ENCODE measurements at places on chromosomes 2 and 18. TPM values are rescaled to one million over a fixed set of nuclear protein-coding genes. Genes with fewer than 3 reads are reported as not detected.

The SCG2 gene
- 5.2 TPM for total RNA-seq

The DCDC2C gene
- 0.89 TPM for total RNA-seq

The ITGB6 gene
- total RNA-seq = 11.1 TPM

The GREB1L gene
- total RNA-seq = 43.5 TPM

The CHPF gene
- total RNA-seq = 155 TPM

The MARCHF4 gene
- total RNA-seq = 0.15 TPM

GRCh38 chr2:135948141-135948540, 37.3 kb downstream of the DARS1 start:
- no peaks in the 10 kb centered on the region for H3K36me3 ChIP-seq
- peaks cover 23% of the 10 kb centered on the region for H3K4me1 ChIP-seq
- no peak overlapping the region for H3K4me3 ChIP-seq

- DNase-seq = no peak
- H3K27ac ChIP-seq = no peak overlapping the region
- no peaks in the 10 kb centered on the region for H3K36me3 ChIP-seq
Measured at GRCh38 chr2:239600001-239600593, 199.3 kb upstream of the HDAC4 start.

GRCh38 chr2:84694088-84694622, 177.9 kb downstream of the DNAH6 start:
- no peak overlapping the region for H3K4me3 ChIP-seq
- DNase-seq = no peak
- H3K4me1 ChIP-seq = no peaks in the 10 kb centered on the region
- no peaks in the 10 kb centered on the region for H3K36me3 ChIP-seq
- no peak overlapping the region for H3K27ac ChIP-seq

GRCh38 chr2:19866771-19867170, 35.0 kb downstream of the TTC32 start:
- DNase-seq = no peak
- no peaks in the 10 kb centered on the region for H3K27me3 ChIP-seq
- H3K27ac ChIP-seq = no peak overlapping the region
- H3K36me3 ChIP-seq = no peaks in the 10 kb centered on the region
- no peak overlapping the region for H3K4me3 ChIP-seq

GRCh38 chr2:105403783-105404698, 5.2 kb upstream of the FHL2 start:
- no peak for DNase-seq
- peaks cover 3% of the 10 kb centered on the region for H3K4me1 ChIP-seq
- no peaks in the 10 kb centered on the region for H3K27me3 ChIP-seq
- H3K4me3 ChIP-seq = no peak overlapping the region
- H3K36me3 ChIP-seq = no peaks in the 10 kb centered on the region
- no peak overlapping the region for H3K27ac ChIP-seq

DNA sequence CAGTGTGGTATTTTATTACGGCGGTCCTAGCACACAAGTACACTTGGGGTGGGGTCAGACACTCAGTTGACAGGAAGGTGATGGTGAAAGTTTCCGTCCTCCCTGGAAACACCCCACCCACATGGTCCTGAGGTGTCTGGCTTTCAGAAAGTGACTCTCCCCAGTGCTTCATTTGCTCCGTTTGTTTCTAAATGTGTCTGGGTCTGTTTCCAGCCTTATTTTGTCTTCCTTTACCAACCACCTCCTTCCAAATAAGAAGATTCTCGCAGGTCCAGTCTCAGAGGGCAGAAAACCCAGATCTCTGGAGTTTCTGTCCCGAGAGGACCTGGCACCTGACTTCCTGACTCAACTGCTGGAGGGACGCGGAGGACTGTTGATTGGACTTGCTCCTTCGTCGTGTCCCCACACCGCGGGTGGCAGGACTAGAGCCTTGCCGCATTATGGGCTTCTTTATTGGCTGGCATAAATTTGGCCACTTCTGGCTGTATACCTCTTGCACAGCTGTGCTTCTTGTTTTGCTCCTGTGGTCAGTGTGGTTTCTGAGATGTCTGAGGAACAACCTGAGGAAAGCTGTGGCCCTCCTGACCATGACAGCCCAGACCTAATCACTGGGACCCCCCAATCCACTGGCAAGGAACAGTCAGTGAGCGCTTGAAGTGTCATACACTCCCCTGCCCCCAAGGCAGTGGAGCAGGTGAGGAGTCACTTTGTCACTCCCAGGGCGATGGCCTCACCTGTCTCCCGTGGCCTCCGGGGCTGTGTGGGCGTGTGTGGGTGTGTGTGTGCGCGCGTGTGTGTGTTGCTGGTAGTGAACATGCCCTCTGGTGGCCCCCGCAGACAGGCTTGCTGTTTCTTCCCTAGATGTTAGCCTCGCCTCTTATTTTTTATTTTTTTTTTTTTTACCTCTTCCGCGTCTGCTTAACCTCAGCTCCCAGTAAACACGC, 45.6 kb downstream of the MEX3C start:
- no peaks in the 10 kb centered on the region for H3K36me3 ChIP-seq
- DNase-seq = no peak
- no peaks in the 10 kb centered on the region for H3K4me1 ChIP-seq
- no peak overlapping the region for H3K4me3 ChIP-seq

DNA sequence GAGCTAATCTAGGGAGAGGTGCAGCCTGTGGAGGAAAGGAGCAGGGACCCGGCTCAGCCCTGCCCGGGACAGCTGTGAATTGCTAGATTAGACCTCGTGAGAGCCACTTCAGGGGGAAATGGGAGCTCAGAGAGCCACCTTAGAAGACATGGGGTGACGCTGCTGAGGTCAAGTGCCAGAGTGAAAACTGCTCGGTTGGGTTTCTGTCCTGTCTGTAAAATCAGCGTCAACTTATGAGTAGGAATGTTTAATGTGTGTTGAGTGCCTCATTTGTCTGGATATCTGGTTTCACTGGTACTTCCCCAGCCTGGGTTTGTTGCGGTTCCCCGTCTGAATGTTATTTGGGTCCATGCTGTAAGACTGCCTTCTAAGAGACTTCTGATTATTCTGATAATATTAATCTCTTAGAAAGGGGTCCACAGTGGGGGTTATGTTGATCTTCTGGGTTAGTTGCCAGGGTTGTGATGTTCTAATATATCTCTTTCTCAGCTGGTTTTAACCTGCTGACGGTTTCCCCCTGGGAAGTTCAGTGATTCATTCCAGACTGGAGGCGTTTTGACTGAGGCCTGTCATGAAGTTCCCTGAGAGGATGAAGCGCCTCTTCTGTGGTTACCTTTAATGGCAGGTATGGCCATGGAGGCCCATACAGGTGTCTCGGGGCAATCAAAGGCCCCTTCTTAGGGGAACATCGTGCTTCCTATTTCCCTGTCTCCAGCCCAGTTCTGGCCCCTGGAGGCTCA, 175.9 kb downstream of the SH3RF3 start:
- no peak overlapping the region for H3K27ac ChIP-seq
- no peaks in the 10 kb centered on the region for H3K27me3 ChIP-seq
- H3K36me3 ChIP-seq = no peaks in the 10 kb centered on the region
- no peak overlapping the region for H3K4me3 ChIP-seq
- H3K4me1 ChIP-seq = no peaks in the 10 kb centered on the region
- DNase-seq = no peak

GRCh38 chr2:145286716-145287275, 766.9 kb upstream of the ZEB2 start:
- DNase-seq = no peak
- no peaks in the 10 kb centered on the region for H3K4me1 ChIP-seq
- no peak overlapping the region for H3K27ac ChIP-seq
- no peaks in the 10 kb centered on the region for H3K27me3 ChIP-seq

GRCh38 chr2:164824872-164825271, 16.8 kb downstream of the COBLL1 start:
- H3K36me3 ChIP-seq = no peaks in the 10 kb centered on the region
- no peak for DNase-seq
- H3K27ac ChIP-seq = no peak overlapping the region
- peaks cover 6% of the 10 kb centered on the region for H3K4me1 ChIP-seq
- no peak overlapping the region for H3K4me3 ChIP-seq

- H3K4me1 ChIP-seq = no peaks in the 10 kb centered on the region
- DNase-seq = no peak
- H3K4me3 ChIP-seq = no peak overlapping the region
- no peaks in the 10 kb centered on the region for H3K36me3 ChIP-seq
- H3K27me3 ChIP-seq = no peaks in the 10 kb centered on the region
Measured at GRCh38 chr18:79540904-79541282, 138.7 kb upstream of the CTDP1 start.

DNA sequence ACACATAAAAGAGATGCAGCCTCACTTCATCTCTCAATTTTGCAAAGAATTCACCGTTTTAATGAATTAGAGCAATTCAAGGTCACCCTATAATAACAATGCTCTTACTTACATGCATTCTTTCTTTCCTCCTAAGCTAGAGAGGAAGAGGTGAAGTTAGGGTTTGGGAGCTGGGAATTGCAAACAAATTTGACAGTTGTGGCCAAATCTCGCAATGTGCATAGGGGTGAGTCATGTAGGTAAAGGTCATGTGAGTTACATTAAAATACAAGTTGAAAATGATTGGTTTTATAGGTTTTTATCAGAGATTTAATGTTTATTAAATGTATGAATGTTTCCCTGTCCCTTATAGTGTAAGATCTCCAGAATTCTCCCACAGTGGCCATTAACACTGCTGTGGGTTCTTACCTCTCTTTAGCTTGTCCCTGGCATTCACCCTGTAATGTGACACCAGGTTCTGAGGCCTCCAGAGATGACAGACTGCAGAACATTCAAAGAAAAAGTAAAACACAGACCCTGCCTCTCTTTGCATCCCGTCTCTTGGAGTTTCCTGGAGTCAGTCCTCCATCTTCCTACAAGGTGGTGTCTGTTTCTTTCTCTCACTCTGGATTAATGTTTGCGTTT, 53.7 kb upstream of the LGALSL start:
- no peaks in the 10 kb centered on the region for H3K27me3 ChIP-seq
- peak overlapping the region; percentile 70 for H3K27ac ChIP-seq
- H3K4me1 ChIP-seq = peaks cover 42% of the 10 kb centered on the region

GRCh38 chr2:2931318-2932075, 446.1 kb downstream of the EIPR1 start:
- no peak overlapping the region for H3K27ac ChIP-seq
- H3K27me3 ChIP-seq = no peaks in the 10 kb centered on the region
- H3K4me1 ChIP-seq = no peaks in the 10 kb centered on the region
- H3K4me3 ChIP-seq = no peak overlapping the region
- DNase-seq = no peak

- H3K27ac ChIP-seq = no peak overlapping the region
- no peaks in the 10 kb centered on the region for H3K27me3 ChIP-seq
- DNase-seq = no peak
- H3K4me1 ChIP-seq = no peaks in the 10 kb centered on the region
Measured at GRCh38 chr18:31438402-31438801, 9.1 kb upstream of the DSG3 start.

GRCh38 chr2:143344780-143345179, 215.6 kb downstream of the ARHGAP15 start:
- H3K4me3 ChIP-seq = no peak overlapping the region
- no peak overlapping the region for H3K27ac ChIP-seq
- H3K4me1 ChIP-seq = no peaks in the 10 kb centered on the region
- DNase-seq = no peak

DNA sequence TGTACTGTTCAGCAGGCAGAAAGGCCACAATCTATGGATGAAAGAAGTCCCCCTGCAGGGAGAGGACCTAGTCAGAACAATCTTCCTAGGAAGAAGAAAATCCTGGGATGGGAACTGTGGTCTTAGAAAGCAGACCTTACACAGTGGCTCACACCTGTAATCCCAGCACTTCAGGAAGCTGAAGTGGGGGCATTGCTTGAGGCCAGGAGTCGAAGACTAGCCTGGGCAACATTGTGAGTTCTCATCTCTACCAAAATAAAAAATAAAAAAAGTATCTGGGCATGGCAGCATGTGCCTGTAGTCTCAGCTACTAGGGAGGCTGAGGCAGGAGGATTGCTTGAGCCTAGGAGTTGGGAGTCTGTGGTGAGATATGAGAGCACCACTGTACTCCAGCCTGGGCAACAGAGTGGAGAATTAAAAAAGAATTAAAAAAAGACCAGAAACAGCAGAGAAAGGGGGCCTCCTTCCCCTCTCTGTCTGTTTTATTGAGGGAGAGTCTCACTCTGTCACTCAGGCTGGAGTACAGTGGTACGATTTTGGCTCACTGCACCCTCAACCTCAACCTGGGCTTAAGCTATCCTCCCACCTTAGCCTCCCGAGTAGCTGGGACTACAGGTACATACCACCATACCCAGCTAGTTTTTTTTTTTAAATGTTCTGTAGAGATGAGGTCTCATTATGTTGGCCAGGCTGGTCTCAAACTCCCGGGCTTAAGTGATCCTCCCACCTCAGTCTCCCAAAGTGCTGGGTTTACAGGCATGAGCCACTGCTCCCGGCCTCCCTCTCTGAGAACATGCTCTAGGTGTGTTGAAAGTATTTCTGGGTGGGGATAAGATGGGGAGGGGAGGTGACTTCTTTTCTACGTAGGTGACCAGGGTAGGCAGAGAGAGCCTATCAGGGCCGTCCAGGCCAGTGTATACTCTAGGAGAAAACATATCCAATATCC, 7.4 kb downstream of the RHOB start:
- no peak overlapping the region for H3K4me3 ChIP-seq
- peaks cover 18% of the 10 kb centered on the region for H3K4me1 ChIP-seq
- H3K36me3 ChIP-seq = no peaks in the 10 kb centered on the region
- no peak for DNase-seq

DNA sequence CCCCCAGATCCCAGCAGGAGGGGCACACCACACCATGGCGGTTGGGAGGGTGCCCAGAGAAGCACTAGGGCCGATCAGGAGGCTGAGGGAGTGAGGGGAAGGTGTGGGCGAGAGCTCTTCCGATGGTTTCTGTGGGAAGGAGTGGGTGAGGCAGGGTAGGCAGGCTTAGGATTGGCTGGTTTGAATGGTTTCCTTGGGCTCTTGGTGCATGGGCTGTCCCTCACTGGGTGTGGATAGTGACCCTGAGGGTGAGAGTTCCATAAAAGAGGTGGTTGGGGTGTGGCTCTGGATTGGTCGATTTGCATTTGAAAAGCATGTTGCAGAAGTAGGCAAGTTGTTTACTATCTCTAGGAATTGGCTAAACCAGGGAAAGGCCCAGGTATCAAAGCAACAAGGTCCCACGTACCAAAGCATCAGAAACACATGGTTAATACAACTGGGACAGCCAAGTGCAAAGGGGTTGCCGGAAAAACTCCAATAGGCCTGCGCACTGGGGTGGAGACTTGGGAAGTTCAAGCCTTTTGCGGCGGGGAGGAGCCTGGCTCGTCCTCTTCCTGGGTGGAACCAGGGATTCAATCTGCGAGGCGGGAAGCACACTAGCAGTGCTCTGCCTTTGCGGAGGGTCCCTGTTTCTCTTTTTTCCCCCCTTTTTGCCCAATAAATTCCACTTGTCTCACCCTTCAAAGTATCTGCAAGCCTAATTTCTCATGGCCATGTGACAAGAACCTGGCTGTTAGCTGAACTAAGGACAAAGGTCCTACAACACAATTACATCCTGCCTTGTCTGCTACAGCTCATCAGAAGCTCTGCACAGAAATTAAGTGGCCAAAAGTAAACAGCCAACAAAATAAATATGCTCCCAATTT, 43.2 kb downstream of the IL1R2 start:
- H3K27ac ChIP-seq = no peak overlapping the region
- no peaks in the 10 kb centered on the region for H3K27me3 ChIP-seq
- no peaks in the 10 kb centered on the region for H3K36me3 ChIP-seq
- DNase-seq = no peak

DNA sequence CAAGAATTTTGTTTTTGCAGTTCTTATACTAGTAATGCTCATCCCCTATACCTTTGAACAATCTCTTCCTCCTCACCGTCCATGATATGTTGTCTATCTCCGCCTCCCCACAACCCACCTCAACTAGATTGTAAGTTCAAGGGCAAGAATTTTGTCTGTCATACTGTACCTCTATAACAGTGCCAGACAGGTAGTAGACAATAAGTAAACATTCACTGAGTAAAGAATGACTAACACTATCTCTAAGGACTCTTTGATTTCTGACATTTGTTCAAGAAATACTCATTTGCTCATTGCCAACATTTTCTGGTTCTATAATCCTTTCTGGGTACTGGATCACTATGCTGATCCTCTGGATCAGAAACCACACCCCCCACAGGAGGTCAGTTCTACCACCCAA, 82.4 kb downstream of the EXOC6B start:
- DNase-seq = no peak
- H3K36me3 ChIP-seq = no peaks in the 10 kb centered on the region
- H3K4me3 ChIP-seq = no peak overlapping the region
- H3K27me3 ChIP-seq = no peaks in the 10 kb centered on the region
- H3K27ac ChIP-seq = no peak overlapping the region

Measured in thyroid gland (tissue), 4 donors.